Umbilical cord (tissue), 2 donors: ENCODE measurements at places on chromosomes 6 and 20. TPM values are rescaled to one million over a fixed set of nuclear protein-coding genes. Genes with fewer than 3 reads are reported as not detected.

CNR1 gene
- total RNA-seq: 4.8 TPM

PDE7B gene
- 22.9 TPM for total RNA-seq

BAK1 gene
- 10.6 TPM for total RNA-seq

HLA-DRB5 gene
- total RNA-seq: 2.9 TPM
